ENCODE measurements at places on chromosomes 4 and X.

DNA sequence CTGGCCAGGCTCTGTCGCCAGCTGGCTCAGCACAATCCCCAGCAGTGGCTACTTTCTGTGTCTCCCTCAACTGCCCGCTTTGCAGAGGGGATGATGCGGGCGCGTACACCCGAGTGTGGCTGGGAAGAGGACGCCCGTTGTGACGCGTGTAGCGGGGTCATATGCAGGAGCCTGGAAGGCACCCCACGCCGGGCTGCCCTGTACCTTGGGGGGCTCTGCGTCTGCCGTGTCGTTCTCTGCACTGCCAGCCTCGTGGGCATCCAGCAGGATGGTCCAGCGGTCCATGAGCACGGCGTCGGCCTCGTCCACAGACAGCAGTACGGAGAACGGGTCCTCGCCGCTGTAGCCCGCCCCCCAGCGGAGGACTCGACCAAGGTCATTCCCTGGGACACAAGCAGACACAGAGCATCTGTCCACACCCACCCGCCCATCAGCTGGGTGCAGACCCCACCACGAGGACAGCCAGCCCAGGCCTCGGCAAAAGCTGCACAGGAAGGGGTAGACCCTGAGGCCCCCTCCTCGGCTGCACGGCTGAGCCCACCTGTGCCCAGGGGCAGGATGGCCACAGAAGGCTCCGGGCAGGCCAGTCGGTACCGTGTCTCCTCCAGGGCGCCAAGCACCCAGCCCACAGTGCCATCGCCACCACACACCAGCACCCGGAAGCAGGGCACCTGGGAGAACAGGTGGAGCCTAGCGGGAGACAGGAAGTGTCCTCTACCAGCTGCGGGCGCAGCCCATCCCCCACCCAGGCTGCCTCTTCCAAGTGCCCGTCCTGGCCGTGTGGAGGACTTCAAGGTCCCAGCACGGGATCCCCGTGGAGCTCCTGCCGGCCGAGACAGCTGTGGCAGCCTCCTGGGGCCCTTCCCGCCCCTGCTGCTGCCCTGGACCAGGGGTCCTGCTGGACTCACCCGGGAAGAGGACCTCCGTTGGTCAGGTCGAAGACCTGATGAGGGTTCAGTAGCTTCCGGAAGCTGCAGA is 10.8 kb downstream of the DGKQ start:
- DNase-seq: no peak

DNA sequence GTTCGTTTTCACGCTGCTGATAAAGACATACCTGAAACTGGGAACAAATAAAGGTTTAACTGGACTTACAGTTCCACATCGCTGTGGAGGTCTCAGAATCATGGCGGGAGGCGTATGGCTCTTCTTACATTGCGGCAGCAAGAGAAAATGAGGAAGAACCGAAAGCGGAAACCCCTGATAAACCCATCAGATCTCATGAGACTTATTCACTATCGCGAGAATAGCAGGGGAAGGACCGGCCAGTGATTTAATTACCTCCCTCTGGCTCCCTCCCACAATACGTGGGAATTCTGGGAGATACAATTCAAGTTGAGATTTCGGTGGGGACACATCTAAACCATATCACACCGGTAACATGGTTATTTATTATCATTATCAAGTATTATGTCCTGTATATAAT is 2204.5 kb downstream of the ARAP2 start:
- no peak for DNase-seq

- no peak for DNase-seq
Measured at GRCh38 chr4:40622913-40623312, 6.8 kb downstream of the RBM47 start.

DNA sequence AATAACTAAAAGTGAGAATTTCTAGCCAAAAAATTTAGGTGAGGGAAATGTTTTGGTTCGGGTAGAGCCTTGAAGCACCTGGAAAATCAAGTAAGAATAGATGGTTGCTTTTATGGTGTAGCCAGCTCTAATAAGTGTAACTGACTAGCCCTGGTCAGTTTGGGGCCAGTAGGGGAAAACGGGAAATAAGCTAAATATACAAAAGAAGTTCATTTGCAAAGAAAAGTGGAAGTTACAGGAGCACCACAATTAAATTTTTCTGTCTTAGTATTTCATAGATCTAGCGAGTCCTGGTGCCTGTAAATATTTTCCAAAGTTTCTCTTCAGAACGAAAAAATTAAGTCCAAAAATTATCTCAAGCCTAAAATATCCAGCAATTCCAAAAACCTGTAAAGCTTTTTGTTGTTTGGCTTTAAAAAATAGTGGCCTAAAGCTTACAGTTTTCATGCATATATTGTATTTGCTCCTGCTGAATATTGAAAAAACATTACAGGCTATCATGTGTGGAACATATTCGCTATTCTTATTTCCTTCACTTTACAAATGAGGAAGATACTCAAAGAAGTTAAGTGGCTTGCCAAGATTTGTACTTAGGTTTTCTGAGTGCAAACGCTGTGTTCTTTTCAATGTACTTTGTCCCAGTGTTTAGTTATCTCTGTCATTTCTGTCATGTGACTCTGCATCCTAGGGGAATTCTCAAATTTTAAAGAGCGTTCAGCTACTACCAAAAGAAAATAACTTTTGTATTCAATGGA is 7.3 kb upstream of the PTPN13 start:
- DNase-seq: no peak

GRCh38 chrX:42519666-42520231 is 258.2 kb downstream of the PPP1R2C start:
- peak; percentile 60 for DNase-seq

Measured in umbilical cord (tissue), 2 donors.